ENCODE measurements at places on chromosomes 2 and 18.

DNA sequence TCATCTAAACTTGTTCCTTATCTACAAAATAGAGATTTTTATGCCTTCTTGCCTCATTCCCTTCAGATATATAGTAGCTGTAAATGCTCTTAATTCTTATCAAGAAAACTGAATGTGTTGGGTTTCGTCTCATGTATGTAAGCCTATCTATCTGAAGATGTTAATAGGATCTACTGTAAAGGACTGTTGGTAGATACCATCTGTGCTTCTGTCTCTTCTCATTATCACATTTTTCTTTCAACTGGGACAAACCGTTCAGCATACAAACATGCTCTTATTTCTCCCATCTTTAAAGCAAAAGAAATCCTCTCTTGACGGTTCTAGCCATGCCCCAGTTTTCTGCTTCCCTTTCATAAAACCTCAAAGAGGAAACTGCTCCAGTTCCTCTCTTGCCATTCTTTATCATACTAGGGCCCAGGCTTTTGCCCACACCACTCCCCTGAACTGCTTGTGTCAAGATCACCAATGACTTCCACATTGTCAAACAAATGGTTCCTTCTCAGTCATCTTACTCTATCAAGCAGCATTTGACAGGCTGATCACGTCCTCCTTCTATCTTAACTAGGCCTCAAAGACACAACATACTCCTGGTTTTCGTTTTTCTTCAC, 88.7 kb downstream of the ARHGEF33 start:
- DNase-seq, result no peak

GRCh38 chr2:177622521-177622920, 229.9 kb downstream of the AGPS start:
- DNase-seq, result no peak

- no peak for DNase-seq
Measured at GRCh38 chr2:133561045-133561852, 7.0 kb downstream of the NCKAP5 start.

GRCh38 chr2:105325389-105325963, 4.1 kb downstream of the TGFBRAP1 start:
- DNase-seq, result no peak

DNA sequence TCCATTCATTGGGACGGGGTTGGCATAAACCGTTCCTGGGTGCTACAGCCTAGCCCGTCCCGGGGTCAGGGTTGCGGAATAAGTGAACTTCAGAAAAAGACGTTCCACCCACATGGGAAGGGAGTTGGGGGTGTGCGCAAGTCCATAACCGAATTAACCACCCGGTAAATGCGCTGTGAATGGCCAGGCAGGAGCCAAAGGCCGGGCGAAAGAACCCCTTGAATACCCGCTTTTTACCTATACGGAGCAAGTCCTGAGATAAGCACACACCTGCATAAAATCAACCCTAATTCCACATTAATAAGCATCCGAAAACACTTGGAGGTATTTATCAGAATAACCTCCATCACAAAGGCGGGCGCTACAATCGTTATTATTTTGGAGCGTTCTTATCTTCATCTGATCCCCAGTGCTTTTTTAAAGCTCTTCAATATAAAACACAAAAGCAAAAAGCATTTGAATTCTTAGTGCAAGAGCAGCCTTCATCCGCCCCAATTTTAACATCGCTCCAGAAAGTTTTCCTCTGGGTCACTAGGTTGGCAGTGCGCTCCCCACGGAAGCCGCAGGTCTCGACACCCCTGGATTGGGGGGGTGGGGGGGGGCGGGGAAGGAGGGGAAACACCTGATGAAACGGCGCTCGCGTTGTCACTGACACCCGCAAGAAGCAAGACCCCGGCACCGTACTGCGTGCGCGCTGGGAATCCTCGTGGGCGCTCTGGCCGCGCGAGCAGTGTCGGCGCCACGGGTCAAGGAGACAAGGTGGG, 1.2 kb downstream of the SATB2 start:
- DNase-seq, result no peak

DNA sequence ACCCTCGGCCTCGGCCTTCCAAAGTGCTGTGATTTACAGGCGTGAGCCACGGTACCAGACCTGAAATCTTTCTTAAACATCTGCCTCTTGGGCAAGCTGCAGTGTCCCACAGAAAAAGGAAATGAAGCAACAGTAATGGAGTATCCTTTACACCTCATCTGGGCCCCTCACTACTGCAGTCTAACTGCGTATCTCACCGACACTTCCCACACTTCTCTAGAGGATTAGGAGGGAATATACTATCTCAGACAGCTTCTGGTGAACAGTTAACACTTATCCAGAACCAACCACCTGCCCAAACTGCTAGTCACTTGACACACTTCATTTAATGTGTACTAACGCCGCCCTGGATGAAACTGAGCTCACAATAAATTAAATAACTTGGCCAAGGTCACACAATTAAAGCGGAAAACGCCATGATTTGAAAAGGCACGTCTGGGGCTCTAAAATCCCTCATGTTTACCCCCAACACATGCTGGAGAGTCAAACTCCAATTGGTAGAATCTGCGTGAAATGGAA, 993 bp downstream of the COX7A2L start:
- DNase-seq, result no peak

- no peak for DNase-seq
Measured at GRCh38 chr2:208013285-208014178, 11.8 kb downstream of the PLEKHM3 start.

DNA sequence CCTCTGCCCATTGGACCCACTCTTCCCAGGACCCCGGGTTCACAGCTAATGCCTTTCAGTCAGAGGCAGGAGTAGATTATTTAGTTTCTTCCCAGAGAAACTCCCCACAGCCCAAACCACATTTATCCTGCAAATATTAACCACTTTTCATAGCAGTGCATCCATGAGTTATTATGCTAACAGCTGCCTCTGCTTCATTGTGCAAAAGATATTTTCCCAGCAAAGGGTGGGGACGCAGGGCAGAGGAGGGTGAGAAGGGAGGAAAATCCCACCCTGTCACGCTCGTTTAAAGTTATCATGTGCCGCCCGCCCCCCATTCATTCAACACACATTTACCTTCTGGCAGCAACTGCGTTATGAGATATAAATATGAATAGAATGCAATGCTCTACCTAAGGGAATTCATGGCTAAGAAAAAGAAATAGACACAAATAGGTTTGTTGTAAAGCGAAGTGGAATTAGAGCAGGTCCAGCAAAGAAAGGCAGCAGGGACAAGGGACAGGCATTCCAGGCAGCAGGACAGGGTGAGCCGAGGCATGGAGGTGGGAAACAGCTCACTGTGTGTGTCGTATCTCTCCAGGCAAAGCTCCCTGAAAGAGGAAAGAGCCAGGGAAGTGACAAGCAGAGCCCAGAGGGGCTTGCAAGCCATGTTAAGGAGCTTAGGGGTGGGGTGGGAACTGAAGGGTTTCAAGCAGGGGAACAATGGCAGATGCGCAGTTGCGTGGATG, 46.3 kb upstream of the LTBP1 start:
- DNase-seq, result no peak
